NCI-H774 (cell line): ENCODE measurements at places on chromosomes 16 and 17.

- DNase-seq: no peak
Observed at GRCh38 chr17:48757524-48757961, 29.0 kb upstream of the HOXB13 start.

GRCh38 chr17:36594626-36595401 lies 3.1 kb downstream of the DHRS11 start:
- no peak for DNase-seq

DNA sequence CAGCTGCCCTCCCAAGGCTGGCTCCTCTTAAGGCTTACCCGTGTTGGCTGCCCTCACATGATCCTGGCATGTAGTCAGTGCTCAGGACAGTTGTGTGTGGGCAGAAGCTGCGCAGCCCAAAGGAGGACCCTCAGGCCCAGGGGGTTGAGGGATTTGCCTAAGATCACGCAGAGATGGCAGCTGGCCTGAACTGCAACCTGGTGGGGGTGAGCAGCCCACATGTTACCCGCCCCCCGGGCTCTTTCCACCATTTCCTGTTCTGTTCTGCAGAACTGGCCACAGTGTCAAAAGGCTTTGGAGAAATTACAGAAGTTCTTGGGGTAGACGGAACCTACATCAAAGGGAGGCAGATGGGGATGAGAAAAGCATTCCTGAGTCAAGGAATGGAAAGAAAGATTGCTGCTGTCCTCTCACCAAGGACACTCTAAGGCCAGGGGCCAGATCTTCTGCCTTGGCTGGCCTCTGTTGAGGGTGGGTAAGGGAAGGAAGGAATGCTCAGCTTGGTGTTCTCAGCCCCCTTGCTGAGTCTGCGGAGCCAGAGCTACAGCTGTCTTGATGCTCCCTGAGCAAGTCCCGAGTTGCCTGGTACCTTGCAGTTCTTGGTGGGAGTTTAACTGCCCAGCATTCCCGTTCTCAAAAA lies 53.0 kb downstream of the EPN2 start:
- no peak for DNase-seq

- no peak for DNase-seq
Observed at GRCh38 chr16:48282636-48283263, 35.4 kb upstream of the ABCC11 start.

DNA sequence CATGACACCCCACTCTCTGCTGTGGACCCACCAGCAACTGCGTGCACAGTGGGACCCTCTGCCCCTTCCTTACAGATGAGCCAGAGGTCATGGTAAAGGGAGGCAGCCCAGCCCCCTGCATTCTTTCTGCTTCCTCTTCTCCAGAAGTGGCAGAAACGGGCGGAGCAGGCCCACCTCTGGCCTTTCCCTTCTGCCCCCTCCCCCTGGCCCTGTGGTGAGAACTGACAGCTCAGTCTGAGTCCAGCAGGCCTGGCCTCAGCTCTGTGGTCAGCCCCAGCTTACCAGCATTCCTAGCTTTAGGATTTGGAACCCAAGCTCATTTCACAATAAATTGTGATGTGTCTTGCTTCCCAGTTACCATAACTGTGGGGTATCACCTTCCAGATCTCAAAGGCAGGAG lies 4.8 kb upstream of the ANKRD11 start:
- no peak for DNase-seq

DNA sequence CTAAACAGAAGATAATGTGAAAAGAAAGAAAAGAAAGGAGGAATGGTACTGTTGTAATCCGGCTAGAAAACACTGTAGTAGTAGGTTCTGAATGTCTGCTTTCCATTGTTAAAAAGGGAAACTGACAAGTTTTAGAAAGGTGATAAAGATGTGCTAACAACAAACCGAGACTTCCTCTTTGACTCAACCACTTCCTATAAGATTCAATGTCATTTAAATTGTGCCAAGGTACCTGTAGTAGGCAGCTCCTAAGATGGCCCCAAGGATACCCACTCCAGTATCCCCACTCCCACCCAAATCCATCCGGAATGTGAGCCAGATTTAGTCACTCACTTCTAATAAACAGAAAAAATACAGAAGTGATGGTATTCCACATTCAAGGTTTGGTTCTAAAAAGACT lies 31.2 kb downstream of the XYLT1 start:
- no peak for DNase-seq

DNA sequence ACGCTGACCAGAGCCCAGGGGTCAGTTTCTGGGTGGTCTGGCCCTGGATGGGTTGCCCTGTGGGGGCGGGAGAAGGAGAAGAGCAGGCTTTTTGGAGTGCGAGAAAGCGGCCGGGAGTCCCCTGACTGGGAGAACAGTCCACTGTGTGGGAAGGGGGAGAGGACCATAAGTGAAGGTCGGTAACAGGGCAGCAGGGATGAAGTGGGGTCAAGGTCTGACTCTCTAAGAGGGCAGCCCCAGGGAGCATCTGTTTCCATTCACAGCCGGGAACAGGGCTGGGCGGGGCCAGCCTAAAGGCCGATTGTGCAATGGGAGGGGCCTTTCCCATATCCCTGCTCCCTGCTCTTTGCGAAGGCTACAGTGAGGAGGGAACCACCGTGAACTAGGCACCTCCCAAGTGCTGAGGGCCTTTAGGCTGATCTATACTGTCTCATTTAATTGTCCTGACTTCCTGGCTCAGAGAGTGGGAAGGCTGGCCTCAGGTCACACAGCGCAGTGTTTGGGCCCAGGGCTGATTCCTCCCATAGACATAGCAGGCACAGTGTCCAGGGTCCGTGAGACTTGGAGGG lies 10.4 kb upstream of the WFDC1 start:
- no peak for DNase-seq

DNA sequence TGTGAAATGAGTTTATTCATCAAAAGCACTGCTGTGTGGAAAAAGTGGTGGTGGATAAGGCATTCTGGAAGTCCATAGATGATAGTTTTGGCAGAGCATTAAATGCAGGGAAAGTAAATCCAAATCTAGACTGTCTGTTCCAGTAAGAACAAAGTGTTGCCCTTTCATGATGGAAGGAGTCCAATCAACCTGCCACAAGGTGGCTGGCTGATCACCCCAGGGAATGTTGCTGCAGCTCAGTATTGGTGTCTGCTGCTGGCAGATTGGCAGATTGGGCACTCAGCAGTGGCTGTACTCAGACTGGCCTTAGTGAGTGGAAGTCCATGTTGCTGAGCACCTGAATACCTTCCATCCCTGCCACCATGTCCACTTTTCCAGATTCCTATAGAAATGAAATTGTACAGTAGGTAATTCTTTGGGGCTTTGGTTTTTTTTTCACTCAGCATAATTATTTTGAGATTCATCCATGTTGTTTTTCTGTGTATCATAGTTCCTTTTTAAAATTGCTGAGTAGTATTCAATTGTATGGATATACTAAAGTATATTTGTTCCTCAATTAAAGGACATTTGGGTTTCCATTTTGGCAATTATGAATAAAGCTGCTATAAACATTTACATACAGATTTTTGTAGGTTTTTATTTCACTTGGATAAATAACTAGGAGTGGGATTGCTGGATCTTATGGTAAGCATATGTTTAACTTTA lies 14.3 kb downstream of the DYNLL2 start:
- DNase-seq: no peak

- DNase-seq: no peak
Observed at GRCh38 chr17:28745786-28746411, 2.1 kb downstream of the TRAF4 start.

GRCh38 chr17:8836821-8837562 lies 30.5 kb downstream of the PIK3R6 start:
- no peak for DNase-seq

DNA sequence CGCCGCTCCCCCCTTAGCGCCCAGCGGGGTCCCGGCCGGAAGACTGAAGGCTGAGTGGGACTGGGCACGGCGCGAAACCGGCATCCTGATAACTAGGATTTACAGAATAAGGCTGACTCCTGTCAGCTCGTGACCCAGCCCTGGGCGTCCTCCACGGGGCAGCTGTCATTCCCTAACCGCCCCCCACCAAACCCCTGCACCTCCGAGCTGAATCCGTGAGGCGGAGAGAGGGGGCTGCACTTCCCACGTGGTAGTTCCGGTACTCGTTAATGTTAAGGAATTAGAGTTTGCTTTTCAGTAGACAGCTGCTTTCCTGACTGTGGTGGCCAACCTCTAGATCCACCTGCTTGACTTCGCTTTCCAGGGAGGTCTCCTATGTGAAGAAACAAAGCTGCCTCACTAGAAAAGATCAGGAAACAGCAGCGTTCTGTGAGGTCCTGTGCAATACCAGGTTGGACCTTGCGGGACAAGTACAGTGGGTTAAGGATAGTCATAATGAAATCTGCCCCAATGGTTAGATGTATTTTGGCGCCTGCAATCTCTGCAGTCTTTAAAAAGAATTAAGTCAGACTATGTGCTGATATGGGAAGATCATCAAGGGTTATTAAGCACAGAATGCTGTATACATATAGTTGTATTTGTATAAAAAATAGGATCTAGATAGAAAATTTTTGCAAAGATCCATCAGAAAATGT lies 1.1 kb upstream of the WBP2 start:
- DNase-seq: no peak

- no peak for DNase-seq
Observed at GRCh38 chr17:80586846-80587228, 42.2 kb downstream of the RPTOR start.

- DNase-seq: no peak
Observed at GRCh38 chr17:80080081-80080480, 21.3 kb upstream of the GAA start.

- no peak for DNase-seq
Observed at GRCh38 chr16:28932339-28933141, 769 bp downstream of the CD19 start.
